ENCODE measurements at places on chromosomes 11 and 22. TPM values are rescaled to one million over a fixed set of nuclear protein-coding genes. Genes with fewer than 3 reads are reported as not detected.

GRCh38 chr11:46235777-46236688 lies 41.4 kb upstream of the CREB3L1 start:
- no peak for DNase-seq

DNA sequence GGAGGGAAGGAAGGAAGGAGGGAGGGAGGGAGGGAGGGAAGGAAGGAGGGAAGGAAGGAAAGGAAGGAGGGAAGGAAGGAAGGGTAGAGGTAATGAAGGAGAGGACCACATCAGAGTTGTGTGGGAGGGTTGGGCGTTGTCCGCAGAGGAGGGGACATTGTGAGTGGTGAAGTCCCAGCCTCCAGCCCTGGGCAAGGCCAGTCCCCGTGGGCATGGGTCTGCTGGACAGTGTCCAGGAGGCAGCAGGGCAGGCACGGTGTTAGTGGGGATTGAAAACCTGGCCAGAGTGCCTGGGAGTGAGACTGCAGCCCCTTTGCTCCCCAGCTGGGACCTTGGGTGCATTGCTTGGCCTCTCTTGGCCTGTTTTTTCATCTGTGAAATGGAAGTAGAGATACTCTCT lies 1462.3 kb downstream of the BRD1 start:
- DNase-seq: no peak

DNA sequence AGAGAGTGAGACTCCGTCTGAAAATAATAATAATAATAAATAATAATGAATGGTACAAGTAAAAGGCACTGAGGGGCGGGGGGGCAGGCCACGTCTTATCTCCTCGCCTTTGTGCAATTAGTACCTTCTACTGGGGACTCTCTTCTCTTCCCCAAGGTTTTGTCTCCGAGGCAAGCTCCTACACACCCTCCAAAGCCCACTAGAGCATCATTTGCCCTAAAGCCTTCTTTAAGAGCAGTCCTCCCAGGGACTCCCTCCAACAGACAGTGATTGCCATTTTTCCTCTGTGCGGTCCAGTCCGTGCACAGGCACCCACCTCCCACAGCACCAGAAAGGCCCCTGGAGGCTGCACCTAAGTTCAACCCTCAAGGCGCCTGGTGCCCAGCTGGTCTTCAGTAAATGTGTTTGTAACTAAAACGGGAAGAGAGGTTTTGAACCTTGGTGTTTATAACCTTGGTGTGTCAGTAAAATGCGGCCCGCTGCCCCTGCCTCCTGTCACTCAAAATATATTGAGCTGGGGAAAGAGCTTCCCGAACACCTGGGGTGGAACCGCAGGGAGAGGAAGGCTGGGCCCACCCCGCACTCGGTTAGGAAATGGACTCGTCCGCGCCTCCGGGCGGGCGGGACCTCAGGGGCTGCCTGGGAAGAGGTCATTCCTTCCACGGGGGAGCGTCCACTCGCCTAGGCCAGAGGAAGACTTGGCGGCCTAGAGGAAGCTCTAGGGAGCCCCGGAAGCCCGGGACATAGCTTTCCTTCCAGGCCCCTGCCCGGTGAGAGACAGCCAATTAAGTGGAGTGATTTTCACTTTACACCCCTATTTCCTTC lies 4.7 kb upstream of the KDELR3 start:
- DNase-seq: no peak

DNA sequence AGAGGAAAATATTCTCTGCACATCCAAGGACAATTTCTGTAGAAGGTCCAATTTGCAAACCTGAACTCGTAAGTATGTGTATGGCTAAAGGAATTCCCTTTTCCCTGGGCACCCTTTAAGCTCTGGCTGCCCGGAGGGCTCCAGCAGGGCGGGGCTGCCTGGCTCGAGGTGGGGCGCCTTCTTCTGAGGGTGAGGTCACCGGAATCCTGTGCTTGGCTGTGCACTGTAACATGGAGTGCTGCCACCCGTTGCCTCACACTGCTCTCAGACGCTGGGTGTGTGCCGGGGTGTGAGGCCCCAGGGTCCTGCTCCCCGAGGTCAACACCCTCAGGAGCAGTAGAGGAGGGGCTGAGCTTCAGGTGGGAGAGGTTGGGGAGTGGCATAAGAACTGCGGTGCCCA lies 61.5 kb downstream of the SYN3 start:
- DNase-seq: no peak

GRCh38 chr11:122796128-122796717 lies 42.1 kb upstream of the CRTAM start:
- peak; percentile 74 for DNase-seq

GRCh38 chr11:94939346-94939745 lies 34.0 kb downstream of the CWC15 start:
- no peak for DNase-seq

GRCh38 chr11:75469785-75470405 lies 36.9 kb upstream of the KLHL35 start:
- DNase-seq: no peak

DNA sequence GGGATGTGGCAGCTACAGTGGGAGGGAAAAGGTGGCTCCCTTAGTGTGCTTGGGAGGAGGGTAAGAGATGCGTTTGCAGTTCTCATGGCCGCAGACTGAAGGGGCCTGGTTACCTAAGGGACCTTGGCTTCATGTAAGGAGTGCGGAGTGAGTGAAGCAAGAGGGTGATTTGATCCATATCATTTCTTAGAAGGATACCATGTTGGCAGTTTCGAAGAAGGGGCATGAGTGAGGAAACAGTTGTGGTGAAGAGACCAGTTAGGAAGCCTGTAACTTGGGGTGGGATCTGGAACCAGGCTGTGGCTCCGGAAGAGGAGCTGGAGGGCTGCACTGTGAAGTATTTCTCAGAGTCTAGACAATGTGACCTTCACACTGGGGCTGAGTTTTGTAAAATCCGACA lies 45.0 kb downstream of the ST3GAL4 start:
- DNase-seq: no peak

DNA sequence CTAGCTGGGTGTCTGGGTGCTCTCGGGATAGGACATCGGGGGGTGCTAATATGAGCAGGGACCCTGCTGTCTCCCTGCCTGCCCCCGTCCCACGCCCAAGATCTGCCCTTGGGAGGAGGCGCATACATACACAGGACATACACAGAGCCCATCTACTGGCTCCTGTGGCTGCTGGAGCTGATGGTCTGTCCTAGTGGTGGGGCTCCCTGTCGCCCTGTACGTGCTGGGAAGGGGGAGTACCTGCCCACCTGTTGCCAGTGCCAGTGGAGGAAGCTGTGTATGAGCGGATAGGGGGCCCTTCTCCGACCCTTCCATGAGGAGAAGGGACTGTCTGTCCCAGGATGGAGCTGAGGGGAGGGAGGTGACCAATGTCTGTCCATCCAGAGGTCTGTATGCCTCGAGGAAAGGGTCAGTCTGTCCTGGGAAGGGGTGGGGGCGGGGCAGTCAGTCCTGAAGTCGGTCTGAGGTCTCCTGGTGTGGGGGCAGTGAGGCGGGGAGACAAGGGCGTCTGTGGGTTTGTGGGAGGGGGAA lies 952 bp downstream of the TBC1D10A start:
- no peak for DNase-seq

- no peak for DNase-seq
Observed at GRCh38 chr11:9669954-9670353, 6.1 kb downstream of the SWAP70 start.

- DNase-seq: no peak
Observed at GRCh38 chr22:38097058-38097457, 13.1 kb upstream of the SLC16A8 start.

- DNase-seq: no peak
Observed at GRCh38 chr11:114026355-114026754, 33.2 kb upstream of the ZBTB16 start.

GRCh38 chr11:59200423-59200746 lies 12.3 kb downstream of the MPEG1 start:
- DNase-seq: no peak

DNA sequence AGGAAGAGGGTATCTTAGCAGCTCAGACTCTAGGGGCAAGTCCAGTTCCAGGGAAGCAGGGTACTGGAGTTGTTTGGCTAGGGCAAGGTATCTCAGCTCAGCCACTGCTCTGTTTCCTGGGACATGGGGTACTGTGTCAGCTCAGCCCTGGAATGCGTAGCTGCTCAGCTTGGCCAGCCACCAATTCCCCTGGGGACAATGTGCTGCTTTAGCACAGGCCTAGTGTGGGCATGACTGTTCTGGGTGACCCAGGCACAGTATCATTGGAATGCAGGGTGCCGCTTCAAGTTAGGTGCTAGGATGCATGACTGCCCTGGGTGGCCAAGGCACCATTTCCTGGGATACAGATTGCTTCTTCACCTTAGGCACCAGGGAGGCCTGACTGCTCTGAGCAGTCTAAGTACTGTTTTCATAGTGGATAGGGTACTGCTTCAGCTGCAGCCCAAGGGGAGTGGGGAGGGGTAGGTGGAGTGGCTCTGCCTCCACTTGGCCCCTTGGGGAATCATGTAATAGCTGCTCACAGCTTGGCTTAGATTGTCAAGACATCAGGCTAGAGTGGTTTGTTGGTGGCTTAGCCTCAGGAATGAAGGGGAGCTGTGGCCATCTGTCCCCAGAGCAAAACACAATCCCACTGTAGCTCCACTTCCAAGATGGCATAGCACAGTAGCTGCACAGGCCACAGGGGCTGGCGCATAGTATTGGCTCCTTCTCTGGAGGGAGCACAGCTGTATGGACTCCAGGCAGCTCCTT lies 36.0 kb downstream of the MADD start:
- no peak for DNase-seq

- no peak for DNase-seq
Observed at GRCh38 chr11:96156379-96156722, 186.6 kb downstream of the MAML2 start.

GRCh38 chr11:70176940-70177689 lies 26.0 kb upstream of the FADD start:
- DNase-seq: peak; percentile 72

DNA sequence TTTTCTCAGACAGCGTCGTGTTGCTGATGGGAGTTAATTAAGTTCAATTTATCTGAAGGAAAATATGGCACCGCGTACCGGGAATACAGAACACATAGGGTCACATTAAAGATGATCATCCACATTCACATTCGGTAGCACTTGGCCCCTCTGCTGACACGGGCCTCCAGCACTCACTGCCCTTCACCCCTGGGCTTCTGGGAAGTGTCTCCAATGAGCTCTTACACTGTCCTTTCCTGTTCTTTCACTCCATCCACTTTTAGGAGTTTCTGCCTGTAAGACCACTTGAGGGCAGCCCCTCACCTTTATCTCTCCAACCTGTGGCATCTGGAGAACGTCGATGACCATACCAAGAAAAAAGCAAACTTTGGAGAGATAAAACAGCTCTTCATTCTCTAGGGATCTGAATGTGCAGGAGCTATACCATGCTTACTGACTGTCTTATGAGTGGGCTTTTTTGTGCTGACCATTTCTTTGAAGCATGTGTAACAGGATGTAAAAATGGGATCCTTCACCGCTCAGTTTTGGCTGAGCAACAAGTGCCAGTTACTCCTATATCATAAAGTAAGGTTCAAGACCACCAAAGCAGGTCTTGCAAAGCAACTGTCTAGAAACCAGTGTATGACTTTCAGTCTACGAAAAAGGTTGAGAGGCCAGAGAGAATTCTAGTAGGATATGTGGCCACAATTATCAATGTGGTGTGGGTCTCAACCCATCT lies 1.1 kb upstream of the SERGEF start:
- DNase-seq: no peak

DNA sequence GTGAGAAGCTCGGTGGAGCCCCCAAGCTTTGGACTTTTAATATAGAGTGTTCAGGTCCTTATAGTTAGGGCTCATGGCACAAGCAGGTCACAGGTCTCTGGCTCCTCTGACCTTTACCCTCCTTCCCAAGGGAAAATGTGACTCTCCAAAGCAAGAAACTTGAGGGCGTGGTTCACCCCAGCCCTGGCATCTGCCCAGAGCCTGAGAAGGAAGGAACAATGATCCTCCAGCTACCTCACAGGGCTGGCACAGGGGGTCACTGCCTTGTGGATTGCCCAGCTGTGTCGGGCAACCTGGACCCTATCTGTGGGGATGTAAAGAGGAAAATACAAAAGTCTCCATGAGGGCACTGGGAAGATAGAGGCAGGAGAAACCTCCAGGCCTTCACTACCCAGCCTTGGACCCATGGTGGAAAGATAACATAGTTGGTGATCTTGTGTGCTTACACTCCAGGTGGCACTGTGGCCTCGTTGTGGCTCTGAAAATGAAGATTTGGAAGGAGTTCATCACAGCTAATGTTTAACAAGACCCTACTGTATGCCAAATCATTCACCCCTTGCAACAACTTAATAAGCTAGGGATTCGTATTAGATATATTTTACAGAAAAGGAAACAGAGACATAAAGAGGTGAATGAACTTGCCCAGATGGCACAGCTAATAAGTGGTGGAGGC lies 3.8 kb upstream of the ZNF195 start:
- no peak for DNase-seq

- peak; percentile 53 for DNase-seq
Observed at GRCh38 chr22:50691521-50691920, 18.9 kb downstream of the SHANK3 start.

DNA sequence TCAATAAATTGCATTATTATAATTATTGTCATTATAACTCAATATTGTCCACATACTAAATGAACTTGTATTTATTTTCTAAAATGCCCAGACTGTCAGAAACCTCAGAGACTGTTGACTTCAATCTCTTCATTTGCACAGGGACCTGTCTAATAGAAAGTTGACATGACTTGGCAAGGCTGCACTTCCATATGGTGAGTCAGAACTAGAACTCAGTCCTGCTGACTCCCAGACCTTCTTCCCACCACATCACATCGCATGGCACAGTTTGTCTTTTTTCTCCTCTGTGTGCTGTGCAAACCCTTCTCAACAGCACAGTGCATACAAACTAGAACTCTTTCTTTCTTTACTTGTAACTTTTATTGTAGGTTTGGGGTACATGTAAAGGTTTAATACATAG lies 215.1 kb upstream of the BLID start:
- no peak for DNase-seq

DNA sequence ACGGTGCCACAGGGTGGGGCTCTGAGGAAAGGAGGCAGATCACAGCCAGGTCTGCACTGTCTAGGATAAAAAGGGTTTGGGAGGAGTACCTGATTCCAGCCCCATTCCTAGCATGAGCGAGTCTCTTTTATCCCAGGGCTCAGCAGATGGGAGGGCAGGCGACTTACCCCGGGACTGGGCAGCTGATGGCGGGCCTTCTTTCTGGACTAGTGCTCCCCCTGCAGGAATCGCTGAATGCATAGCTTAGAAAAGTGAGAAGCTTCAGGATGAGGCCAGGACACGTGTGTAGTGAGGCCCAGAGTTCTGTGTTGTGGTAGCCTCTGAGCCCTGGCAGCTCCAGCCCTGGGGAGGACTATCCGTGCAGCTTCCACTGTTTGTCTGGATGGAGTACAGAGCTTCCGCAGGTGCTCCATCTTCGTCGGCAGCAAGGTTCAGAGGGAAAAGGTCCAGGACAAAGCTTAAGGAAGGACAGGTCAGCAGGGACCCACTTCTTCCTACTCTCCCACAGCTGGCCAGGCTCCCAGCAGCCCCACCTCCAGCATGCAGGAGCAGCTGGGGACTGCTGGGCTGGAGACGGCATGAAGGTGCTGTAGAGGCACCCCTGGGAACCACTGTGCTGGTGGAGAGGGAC lies 30.4 kb downstream of the COMMD9 start:
- peak; percentile 18 for DNase-seq

GLB1L2 gene
- total RNA-seq: 2.4 TPM

CREBZF gene
- total RNA-seq: 52.9 TPM

RAB39A gene
- total RNA-seq: not detected

ARHGAP20 gene
- 0.38 TPM for total RNA-seq

NLRP14 gene
- 0.12 TPM for total RNA-seq

KDM4E gene
- not detected for total RNA-seq

TUBGCP6 gene
- 69.7 TPM for total RNA-seq

MUC5AC gene
- total RNA-seq: not detected

ACR gene
- total RNA-seq: not detected

PATE4 gene
- total RNA-seq: not detected

ANO3 gene
- not detected for total RNA-seq

PEX16 gene
- total RNA-seq: 46.8 TPM

OR2D2 gene
- total RNA-seq: not detected

INS gene
- not detected for total RNA-seq

BATF2 gene
- total RNA-seq: 0.39 TPM

PNPLA5 gene
- not detected for total RNA-seq

COX8A gene
- total RNA-seq: 310 TPM
